ENCODE measurements at places on chromosomes 11 and 22.

DNA sequence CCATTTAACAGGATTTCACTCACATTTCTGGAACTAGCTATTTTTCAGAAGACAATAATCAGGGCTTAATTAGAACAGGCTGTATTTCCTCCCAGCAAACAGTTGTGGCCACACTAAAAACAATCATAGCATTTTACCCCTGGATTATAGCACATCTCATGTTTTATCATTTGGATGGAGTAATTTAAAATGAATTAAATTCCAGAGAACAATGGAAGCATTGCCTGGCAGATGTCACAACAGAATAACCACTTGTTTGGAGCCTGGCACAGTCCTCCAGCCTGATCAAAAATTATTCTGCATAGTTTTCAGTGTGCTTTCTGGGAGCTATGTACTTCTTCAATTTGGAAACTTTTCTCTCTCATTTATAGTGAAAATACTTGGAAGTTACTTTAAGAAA lies 9.2 kb downstream of the PRSS23 start:
- DNase-seq, result no peak

DNA sequence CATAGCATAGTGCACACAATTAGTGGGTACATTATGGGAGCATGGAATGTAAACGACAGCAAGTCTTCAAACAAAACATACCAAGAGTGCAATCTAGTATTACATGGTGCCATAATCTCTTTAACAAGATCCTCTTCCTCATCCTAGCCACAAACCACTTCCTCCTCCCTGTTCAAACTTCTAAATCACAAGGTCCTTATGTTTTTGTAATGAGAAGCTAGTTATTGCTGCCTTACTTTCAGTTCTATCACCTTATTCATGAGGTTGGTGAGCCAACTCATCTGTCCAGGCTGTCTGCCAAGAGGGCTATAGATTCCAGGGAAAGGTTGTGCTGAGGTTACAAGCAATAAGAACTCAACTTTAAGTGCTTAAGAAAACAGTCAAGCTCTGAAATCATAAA lies 195.4 kb upstream of the ARHGAP20 start:
- peak; percentile 96 for DNase-seq

DNA sequence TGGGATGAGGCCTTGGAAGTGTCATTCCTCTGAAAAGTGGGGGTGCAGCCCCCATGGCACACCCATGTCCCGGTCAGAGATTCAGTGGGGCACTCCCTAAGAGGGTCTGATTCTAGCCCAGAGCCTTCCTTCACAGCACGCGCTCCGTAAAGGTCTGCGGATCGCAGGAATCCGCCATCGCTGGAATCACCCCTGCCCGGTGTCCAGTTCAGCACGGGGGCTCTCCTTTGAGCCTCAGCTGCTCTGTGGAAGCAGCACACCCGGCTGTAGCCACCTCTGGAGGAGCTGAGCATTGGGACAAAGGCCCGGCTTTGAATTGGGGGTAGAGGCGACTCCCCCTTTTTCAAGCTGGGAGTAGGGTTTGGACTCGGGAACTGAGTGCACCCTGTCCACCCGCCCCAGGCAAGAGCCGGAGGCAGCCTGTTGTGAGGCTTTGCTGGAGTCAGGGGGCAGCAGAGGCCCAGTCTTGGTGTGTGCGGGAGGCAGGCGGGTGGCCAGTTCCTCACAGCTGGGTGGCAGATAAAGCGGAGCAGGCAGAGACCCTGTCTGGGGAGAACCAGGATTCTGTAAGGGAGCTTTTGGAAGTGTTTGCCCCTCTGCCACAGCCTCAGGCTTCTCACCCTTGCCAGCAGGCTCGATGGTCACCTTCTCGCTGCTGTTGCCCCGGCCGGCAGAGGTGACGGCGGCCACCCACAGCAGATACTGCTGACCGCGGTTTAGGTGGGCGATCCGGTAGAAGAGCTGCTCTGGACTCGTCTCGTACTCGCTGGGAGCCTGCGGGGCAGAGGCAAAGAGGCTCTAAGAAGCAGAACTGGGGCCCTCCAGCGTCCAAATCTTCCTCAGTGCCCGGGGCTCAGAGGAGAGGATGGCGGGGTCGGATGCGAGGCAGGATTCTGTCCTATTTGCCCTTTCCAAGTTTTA lies 115.9 kb downstream of the CEP164 start:
- peak; percentile 11 for DNase-seq

- no peak for DNase-seq
These were observed 43.0 kb upstream of the API5 start for GRCh38 chr11:43268786-43269185.

DNA sequence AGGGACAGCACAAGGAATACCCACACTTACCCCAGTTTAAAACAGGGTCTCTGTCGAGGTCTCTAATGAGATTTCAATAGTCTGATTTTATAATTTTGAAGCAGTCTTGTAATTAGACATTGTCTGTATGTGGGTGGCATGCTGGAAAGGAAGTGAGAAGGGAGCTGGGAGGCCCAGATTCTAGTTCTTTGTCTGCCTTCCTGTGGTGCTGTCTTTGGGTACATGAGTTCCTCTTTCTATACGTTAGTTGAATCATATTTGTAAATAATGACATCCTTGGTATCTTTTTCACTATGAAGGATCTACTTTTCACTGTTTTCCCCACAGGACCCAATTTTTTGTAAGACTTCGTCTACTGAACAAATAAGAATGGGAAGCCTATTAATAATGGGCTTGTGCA lies 42.0 kb upstream of the TENM4 start:
- DNase-seq, result no peak
